ENCODE measurements at places on chromosomes 3 and 15.

DNA sequence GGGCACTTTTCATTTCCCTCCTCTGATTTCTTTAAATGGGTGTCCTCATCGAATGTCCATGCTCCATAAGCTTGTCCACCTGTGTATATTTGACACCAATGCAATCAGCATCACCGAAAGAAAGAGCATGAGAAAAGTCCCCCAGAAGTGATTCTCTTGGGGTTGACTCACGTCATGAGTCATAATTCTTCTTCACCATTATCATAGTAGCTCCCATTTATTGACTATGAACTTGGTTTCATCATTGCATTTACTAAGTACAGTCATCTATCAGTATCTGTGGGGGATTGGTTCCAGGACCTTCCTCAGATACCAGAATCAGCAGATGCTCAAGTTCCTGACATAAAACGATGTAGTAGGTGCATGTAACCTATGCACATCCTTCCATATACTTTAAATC, 372.5 kb upstream of the CFAP20DC start:
- DNase-seq = no peak

- DNase-seq = peak; percentile 81
Measured at GRCh38 chr3:10949197-10949596, 43.4 kb upstream of the SLC6A1 start.

DNA sequence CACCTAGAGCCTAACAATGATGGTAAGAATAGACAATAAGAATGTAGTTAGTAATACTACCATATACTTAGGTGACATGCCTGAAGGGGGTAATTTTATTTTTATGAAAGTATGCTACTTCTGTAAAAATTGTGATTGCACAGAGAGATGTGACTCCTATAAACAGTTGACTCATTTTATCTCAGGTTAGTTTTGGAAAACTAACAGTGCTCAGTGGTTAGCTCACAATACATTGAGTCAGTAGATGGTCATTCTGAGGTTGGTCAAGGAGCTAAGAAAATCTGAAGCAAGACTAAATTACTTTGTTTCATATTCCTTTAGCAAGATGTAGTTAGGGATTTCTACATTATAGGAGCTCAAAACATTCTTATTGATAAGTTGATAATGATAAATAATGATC, 271.0 kb downstream of the EDEM1 start:
- no peak for DNase-seq

GRCh38 chr3:20739814-20740213, 553.8 kb upstream of the SGO1 start:
- DNase-seq = no peak

DNA sequence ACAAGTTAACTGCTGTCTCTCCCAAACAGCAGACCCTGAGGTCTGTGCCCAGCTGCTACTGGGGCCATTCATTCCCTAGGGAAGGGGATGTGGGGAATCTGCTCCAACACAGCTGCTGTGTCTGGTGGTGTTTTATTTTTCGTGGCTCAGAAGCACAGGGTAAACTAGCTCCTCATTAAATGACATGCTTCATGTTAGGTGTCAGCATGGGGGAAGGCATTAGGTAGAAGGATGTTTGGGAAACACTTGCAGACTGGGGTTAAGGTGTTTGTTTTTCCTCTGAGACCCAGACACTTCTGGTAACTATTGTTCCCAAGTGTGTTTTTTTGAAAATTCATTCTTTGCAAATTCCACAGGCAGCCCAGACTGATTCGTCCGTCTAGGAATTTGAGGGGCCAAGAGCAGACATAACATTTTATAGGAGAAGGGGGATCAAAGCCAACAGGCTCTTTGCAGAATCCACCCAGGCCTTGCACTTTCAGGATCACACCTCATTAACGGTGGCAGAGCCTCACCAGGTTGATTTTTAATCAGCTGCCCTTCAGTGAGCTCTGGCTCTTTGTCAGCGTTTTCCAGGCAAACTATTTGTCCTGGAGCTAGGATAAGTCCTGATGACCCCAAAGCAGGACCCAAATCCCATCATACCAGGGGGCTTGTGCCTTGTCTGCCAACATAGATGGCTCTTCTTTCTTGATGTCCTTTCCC, 65.4 kb upstream of the ITGA11 start:
- DNase-seq = no peak

GRCh38 chr3:42836150-42837123, 27.2 kb downstream of the ACKR2 start:
- no peak for DNase-seq

DNA sequence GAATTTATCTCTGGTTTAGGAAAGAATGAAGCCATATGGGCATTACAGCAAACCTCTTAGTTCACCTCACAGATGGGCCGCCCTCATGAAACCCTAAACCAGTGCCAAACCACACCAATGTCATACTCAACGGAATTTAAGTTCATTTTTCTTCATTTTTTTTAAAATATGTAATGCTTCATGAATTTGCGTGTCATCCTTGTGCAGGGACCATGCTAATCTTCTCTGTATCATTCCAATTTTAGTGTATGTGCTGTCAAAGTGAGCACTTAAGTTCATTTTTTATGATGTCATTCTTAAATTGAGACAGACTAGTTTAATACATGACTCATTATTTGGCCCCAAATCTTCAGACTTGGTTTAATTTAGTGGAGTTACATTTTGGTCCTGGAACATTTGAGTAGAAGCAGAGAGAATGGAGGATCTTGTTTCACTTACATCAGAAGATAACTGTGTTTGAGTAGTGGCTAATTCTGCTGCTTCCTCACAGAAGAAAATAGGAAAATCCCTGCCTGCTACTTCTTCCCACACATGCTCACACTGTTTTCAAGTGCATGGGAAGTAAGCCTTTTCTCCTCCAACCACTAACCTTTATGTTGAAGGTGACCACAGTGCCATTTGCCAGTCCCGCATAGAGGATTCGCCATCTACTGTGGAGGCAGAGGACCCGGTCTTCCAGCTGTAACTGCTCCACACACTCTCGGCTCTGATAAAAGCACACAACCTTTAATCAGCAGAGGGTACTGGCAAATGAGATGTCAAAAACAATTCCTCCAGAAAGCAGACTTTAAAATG, 63.3 kb downstream of the ZNF106 start:
- no peak for DNase-seq

GRCh38 chr15:52351206-52351908, 55.8 kb upstream of the MYO5C start:
- DNase-seq = no peak

DNA sequence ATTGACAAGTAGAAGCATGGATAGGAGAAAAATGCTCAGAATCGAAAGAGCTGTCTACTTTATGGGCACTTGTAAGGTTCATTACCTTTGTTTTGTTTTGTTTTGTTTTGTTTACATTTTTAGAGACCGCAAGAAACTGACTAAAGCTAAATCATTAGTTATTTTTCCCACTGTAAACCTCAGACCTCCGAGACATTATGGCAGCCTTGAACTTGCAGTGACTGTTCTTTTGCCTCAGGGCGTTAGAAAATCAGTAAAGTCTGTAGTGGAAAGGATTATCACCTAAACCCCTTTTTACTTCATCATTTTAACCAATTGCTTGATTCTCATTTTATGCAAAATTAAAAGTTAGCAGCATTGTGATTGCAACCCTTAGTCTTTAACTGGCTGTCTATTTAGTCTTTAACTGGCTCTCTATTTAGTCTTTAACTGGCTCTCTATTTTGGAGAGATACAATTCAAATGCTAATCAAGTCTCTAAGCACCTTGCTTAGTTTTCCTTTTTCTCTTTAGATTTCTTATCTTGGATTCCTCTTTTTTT, 383.3 kb upstream of the ROBO2 start:
- no peak for DNase-seq

DNA sequence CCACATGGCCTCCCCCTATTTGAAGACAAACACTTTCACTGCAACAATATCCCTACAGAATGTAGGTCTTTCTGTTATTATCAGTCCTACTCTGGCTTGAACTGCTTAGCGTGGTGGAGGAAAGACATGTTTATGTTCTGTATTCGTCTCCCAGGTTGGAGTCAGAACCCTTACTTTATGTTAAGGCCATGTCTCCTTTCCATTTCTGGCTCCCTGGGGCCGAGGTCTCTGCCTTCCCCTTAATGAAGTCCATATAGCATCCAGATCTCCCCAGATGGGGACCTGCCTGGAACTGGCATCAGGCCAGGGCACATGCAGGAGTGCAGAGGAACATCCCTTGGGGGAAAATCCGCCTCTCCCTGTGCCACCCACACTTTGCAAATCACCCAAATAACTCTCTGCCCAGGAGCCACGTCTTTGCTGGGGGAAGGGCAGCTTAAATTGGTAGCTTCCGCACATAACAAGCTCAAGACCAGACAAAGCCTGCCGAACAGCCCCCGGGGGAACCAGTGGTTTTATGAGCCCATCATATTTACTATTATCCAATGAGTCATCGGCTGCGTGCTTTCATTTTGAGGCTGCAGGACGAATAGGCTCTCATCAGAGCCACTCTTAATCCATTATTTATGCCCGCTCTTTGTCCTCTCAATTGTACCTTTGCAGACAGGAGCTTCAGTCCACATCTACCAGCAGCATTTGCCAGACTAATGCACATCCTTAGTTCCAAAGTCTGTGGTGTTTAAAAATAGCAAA, 237.0 kb downstream of the UACA start:
- DNase-seq = no peak

GRCh38 chr3:140914384-140914945, 27.2 kb upstream of the SLC25A36 start:
- no peak for DNase-seq

DNA sequence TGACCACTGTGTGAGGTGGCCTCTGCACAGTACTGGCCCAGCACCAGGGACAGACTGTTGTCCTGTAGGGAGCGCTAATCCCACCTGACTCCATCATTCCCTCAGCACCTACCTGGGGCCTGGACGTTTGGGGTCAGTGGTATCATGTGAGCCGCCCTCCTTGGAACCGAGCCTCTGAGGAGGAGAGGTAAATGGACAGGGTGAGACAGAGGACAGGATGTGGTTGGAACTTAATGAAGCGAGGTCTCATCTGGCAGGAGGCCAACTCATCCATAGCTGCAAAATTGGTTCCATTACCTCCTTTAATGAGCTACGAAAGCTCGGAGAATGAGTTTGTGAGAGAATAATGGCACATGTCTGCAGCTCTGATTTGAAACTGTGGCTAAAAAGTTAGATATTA, 13.9 kb downstream of the MAPKAPK3 start:
- DNase-seq = no peak
